GM12878 (cell line): ENCODE measurements at places on chromosomes 12 and 14. TPM values are rescaled to one million over a fixed set of nuclear protein-coding genes. Genes with fewer than 3 reads are reported as not detected.

The CLEC4A gene
- total RNA-seq, result 0.58 and 1.5 TPM in 2 replicates

The PTPRO gene
- total RNA-seq, result 2.4 and 4.3 TPM in 2 replicates

The PGF gene
- total RNA-seq, result 1.0 and 1.1 TPM in 2 replicates

The SMCO2 gene
- 0.27 and 1.0 TPM in 2 replicates for total RNA-seq

GRCh38 chr14:68794851-68795596, 2.2 kb upstream of the ZFP36L1 start:
- peak overlapping the region; percentile 100 for H3K27ac ChIP-seq
- H3K27me3 ChIP-seq, result no peaks in the 10 kb centered on the region
- H3K4me3 ChIP-seq, result peak overlapping the region; percentile 97
- H3K36me3 ChIP-seq, result peaks cover 5% of the 10 kb centered on the region
- H3K4me1 ChIP-seq, result peaks cover 18% of the 10 kb centered on the region

GRCh38 chr12:116027551-116027821, 250.0 kb downstream of the MED13L start:
- no peaks in the 10 kb centered on the region for H3K36me3 ChIP-seq
- no peaks in the 10 kb centered on the region for H3K4me1 ChIP-seq
- no peak overlapping the region for H3K4me3 ChIP-seq
- no peak overlapping the region for H3K27ac ChIP-seq

GRCh38 chr14:64704143-64704742, at the start of gene PLEKHG3:
TSS of gene PLEKHG3 (plus strand) at chr14:64704424. CDS start at chr14:64727632, 23,208 bp downstream.
- DNase-seq, result no peak
- H3K36me3 ChIP-seq, result no peaks in the 10 kb centered on the region
- H3K27me3 ChIP-seq, result peaks cover 5% of the 10 kb centered on the region; the same call in 1 of the 2 replicates
- H3K4me3 ChIP-seq, result no peak within 1 kb of the TSS
- peaks cover 5% of the 10 kb centered on the region; the same call in 1 of the 2 replicates for H3K4me1 ChIP-seq

DNA sequence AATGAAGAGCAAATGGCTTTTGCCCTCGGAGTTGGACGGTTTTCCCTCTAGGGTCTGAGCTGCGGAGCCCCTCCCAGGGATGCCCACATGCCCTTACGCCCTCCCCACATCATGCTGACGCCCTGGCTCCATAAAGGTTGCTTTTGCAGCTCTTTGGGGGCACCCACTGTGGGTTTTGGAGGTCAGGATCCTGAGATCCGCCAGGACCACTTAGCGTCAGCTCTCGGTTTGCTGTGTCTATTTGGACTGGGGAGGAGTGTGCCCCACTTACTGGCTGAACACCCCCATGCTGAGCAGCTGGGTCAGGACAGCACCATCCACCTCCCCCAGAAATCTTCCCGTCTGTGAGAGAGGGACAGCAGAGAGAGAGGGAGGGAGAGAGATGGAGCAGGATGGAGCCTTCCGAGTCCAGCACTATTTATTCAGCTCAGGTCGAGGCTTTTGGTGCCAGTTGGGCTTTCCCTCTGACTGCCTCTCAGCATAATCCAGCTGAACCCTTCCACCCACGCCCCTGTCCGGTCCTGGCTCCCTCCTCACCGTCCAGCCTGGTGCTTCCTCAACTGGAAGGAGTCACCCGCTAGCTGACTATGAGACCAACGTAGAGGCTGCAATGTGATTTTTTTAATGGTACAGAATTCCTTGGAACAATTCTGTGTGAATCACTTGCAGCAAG, 18.9 kb upstream of the LRTM2 start:
- no peak overlapping the region for H3K4me3 ChIP-seq
- DNase-seq, result no peak
- no peak overlapping the region for H3K27ac ChIP-seq
- H3K4me1 ChIP-seq, result peaks cover 2% of the 10 kb centered on the region; the same call in 1 of the 2 replicates

GRCh38 chr14:97270308-97270707, 473.1 kb downstream of the VRK1 start:
- DNase-seq, result no peak
- no peaks in the 10 kb centered on the region for H3K36me3 ChIP-seq
- no peak overlapping the region for H3K4me3 ChIP-seq
- no peaks in the 10 kb centered on the region for H3K4me1 ChIP-seq
- no peaks in the 10 kb centered on the region for H3K27me3 ChIP-seq
- no peak overlapping the region for H3K27ac ChIP-seq

- H3K4me3 ChIP-seq, result no peak overlapping the region
- no peaks in the 10 kb centered on the region for H3K36me3 ChIP-seq
- H3K27ac ChIP-seq, result no peak overlapping the region
- H3K27me3 ChIP-seq, result no peaks in the 10 kb centered on the region
These were observed 647.1 kb upstream of the FLRT2 start for GRCh38 chr14:84882830-84883229.
